ENCODE measurements at places on chromosomes 5 and 9.

DNA sequence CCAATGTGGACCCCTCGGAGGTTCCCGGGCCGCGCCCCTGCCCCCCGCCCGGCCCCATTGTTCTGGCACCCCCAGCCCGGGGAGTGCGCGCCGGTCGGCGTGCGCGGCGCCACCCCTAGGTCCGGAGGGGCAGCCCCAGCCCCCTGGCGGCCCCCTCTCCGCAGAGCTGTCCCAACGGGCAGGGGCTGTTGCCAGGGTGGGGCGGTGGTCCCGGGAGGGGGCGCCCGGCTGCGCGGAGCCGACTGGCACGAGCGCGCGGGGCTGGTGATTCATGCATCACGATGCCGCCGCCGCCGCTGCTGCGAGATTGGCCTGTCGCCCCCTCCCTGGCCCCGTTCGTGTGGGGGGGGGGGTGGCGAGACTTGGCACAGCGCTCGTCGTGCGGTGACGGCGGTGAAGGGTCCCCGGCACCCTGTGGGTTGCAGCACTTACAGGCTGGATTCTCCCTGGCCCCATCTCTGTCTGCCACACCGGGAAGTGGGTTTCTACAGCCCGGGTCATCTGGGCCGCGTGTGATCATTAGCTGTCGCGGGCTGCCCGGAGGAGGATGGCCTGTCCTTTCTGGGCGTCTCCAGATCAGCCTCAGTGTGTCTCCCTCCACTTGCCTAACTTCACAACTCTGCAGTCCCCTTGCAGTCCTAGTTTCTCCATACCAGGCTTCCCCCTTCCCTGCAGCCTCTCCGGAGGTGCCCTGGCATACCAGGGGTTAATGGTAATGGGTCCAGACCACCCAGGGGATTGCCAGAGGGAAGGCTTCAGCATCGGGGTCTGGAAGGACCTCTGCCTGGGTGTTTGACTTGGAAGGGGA is 858 bp downstream of the NCS1 start:
- DNase-seq = peak; percentile 56

GRCh38 chr9:129934780-129935179 is 99.5 kb downstream of the USP20 start:
- DNase-seq = no peak

GRCh38 chr9:86349271-86349670 is 4.9 kb downstream of the TUT7 start:
- DNase-seq = no peak

GRCh38 chr5:169763376-169764017 is 126.4 kb downstream of the DOCK2 start:
- DNase-seq = no peak

GRCh38 chr5:34898258-34898895 is 16.9 kb downstream of the RAD1 start:
- DNase-seq = peak; percentile 68

GRCh38 chr9:33272061-33272460 is 7.2 kb downstream of the CHMP5 start:
- no peak for DNase-seq

DNA sequence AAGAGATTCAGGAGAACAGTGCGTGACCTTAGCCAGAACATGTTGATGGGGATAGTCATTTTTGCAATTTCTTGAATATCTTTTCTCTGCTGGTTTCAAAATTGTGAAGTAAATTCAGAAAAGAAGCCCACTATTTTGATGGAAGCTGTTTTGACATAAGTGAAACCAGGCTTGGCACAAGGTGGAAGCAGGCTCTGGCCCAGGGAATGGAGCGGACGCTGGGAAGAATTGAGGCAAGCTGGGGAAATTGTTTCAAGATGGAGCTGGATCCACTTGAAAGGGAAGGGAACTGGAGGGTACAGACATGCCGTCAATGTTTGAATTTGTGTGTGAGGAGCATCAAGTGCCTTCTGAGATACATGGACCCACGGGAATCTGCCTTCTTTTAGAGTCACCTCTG is 207.2 kb downstream of the GOLPH3 start:
- no peak for DNase-seq

- no peak for DNase-seq
These were observed 94.2 kb downstream of the PCSK1 start for GRCh38 chr5:96338624-96339415.

- no peak for DNase-seq
These were observed 146.4 kb upstream of the MAP3K1 start for GRCh38 chr5:56668996-56669395.

DNA sequence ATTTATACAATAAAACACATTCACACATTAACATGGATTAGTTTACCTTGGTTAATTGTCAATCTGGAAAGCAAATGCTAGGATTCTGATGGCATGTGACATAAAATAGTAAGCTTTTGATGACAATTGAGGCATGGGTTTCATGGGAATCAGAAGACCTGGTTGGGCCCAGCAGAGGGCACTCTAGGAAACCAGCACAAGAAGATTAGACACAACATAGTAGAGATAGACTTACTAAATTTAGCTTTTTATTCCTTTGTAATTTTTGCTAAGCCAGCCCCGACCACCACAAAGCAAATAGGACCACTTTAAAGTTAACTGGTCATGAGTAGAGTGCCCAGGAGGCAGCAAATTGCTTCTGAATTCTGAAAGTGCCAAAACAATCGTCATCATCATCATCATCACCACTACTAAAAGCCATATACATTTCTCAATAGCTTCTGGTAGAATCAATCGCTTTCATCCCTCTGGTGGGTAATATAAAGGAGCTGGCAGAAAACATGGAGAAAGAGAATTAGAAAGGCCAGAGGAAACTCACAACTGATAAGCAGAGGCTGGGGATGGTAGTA is 163.2 kb downstream of the ARRDC3 start:
- DNase-seq = no peak

DNA sequence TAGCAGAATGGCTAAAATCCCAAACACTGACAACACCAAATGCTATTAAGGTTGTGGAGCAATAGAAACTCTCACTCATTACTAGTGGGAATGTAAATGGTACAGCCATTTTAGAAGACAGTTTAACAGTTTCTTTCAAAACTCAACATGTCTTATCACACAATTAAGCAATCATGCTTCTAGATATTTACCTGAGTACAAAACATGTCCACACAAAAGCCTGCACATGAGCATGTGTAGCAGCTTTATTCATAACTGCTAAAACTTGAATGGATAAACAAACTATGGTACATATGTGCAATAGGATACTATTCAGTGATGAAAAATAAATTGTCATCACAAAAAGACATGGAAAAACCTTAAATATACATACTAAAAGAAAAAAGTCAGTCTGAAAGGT is 31.5 kb downstream of the SLC25A46 start:
- DNase-seq = no peak

GRCh38 chr5:94218374-94218773 is 400.0 kb downstream of the KIAA0825 start:
- peak; percentile 72 for DNase-seq

DNA sequence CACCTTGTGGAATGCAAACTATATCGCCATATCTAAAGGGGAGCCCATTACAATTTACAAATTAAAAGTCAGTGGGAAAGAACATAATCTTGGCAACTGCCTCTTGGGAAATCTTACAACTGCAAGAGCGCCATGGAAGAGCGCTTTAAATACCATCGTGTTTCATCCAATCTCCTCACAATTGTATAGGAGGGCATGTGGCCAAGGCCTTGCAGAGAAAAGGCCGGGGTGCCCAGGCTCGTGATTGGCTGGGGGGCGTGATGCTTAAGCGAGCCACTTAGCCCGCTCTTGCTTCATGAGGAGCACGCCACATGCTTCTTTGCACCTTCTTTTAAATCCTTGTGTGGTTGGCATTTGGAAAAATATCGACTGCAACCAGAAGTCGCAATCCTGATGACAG is 69.8 kb upstream of the NFIB start:
- DNase-seq = no peak

GRCh38 chr9:106953174-106953573 is 90.2 kb downstream of the ZNF462 start:
- DNase-seq = peak; percentile 62

DNA sequence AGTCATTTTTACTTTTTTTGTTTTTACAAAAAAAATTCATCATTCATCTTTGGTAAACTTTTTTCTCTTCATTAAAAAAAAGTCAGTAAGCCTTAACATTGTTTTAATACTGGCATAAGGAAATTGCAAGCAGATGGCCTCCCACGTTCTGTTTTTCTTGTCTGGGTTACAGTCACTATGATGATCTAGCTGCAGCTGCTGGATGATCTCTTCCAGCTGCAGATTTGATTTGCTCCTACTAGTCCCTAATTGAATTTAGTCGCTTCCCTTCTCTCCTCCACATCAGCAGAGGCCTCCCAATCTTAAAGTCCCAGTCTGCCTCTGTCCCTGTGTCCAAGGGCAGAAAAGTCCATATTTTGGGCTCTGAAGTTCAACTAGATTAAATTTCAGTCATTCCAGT is 106.8 kb upstream of the PTGER4 start:
- no peak for DNase-seq

GRCh38 chr5:179275941-179276837 is 69.1 kb downstream of the ADAMTS2 start:
- peak; percentile 92 for DNase-seq

GRCh38 chr5:132776131-132776937 is 705 bp downstream of the SEPTIN8 start:
- DNase-seq = peak; percentile 77

- DNase-seq = no peak
These were observed 572.5 kb upstream of the RGMB start for GRCh38 chr5:98200726-98201541.

GRCh38 chr5:95779611-95780010 is 42.9 kb downstream of the GLRX start:
- no peak for DNase-seq

DNA sequence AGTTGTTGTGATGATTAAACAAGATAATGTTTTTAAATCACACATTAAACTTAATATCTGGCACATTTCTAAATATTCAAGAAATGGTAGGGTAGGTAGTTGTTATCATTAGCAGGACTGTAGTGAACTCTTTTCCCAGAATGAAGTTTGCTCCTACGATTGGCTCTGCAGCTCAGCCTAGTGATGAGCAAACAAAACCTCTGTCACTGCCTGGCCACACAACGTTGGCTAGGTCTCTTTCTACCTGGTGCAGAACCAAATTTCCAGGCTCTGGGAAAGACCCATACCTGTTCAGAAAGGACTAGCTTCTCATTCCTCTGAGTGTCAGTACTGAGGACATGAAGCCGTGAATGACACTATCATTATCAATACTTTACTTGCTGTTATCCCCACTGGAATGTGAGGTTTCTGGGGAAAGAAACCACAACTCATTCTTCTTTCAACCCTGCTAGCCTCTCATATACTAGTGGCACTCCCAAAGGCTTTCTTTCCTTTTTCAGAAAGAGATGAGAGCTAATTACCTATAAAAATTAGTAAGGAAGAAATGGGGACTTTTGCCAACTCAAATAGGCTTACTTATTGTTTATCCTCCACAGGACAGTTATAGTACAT is 219.3 kb upstream of the TRIM32 start:
- no peak for DNase-seq

GRCh38 chr9:11352612-11353011 is 739.8 kb upstream of the PTPRD start:
- DNase-seq = no peak

DNA sequence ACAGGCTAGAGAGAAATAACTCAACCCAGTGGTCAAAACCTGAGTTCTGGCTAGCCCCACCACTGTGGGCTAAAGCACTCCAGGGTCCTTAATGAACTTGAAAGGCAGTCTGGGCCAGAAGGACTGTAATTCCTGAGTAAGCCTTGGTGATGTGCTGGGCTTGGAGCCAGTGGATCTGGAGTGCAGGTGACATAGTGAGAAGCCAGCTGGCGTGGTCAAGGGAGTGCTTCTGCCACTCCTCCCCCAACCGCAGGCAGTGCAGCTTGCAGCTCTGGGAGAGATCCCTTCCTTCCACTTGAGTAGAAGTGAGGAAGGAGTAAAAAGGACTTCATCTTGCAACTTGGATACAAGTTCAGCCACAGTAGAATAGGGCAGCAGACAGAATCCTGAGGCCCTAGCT is 424.0 kb downstream of the CDH18 start:
- no peak for DNase-seq

DNA sequence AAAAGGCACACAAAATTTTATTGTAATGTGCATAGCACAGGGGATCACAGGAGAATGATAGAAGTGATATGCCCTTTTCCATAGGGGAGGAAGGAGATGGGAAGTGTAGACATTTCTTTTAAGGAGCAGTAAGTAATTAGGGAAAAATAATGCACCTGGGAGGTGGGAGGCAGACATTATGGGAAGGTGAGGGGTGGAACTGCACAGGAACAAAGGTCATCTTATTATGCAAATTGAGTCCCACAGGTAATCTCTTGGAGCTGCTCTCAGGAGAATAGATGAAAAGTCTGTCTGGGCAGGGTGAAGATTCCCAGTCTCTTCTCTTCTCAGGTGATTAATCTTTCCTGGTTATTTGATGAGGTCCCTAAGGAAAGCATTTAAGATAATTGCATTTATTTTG is 331.5 kb downstream of the ENC1 start:
- no peak for DNase-seq

DNA sequence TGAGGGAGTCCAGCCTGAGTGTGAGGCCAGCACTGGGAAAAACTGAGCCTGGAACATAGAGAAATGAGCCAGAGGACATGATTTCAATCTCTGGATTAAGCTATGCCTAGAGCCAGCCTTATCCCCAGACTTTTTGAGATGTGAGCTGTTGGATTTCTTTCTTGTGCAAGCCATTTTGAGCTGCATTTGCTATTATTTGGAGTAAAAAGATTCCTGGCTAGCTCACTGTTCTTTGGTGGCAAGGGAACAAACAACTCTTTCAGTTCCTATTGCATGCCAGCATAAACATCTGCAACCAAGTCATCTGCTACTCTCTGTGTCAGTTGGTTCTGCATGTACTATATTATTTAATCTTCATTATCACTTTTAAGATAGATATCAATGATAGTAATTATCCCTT is 70.1 kb upstream of the MAN2A1 start:
- no peak for DNase-seq

- no peak for DNase-seq
These were observed 735 bp downstream of the PTGR1 start for GRCh38 chr9:111598733-111599091.
